ENCODE measurements at places on chromosomes 7 and 10.
A peak's percentile ranks its signal among the peaks of the same experiment; 100 is the strongest.

- peak; percentile 92 for DNase-seq
These were observed 175.2 kb upstream of the TNRC18 start for GRCh38 chr7:5598769-5599371.

- DNase-seq: no peak
These were observed 276.1 kb upstream of the NEBL start for GRCh38 chr10:21172930-21173801.

DNA sequence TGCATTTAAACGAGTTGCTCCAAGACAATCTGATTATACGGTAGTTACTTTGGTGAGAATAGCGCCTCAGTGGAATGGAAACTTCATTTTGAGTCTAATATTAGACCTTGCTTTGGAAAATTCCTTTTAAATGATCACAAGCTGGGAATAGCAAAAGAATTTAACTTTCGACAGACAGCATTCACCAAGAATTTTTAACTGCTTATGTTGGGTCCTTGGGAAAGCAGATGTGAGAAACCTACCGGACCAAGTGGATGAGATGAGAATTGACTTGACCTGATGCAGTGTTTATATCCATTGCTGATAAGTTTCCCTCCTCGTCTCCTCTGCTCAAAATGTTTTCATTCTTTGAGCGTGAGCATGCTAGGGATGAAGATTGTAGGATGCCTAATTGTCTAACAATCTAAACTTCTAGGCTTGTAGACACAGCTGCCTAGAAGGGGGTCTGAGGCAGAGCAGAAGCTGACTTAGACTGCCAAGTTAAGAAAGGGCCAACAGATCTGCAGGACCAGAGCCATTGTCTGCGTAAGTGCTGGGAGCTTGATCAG, 126.9 kb downstream of the CNNM2 start:
- no peak for DNase-seq

DNA sequence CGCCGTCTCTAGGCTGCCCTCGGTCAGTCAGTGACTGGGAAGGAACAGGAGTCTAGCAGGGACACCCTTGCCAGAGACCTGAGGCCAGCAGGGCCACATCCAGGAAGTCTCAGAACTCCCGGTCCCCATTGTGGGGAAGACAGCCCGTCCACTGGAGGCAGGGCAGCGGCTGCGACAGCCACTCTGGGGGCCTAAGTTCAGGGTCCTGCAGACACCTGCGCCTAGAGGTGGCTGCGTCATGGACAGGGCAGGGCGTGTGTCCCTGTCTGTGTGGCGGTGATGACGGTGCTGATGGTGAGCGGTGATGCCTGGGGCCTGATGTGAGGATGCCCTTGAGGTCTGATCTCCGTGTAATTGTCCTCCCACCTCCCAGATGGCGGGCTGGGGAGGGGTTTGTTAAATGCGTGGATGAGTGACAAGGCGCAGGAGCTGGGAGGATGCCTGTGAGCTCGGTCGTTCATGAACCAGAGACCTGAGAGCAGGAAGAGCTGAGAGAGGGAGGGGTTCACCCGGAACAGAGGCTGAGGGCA, 537.9 kb upstream of the FOXK1 start:
- DNase-seq: no peak

DNA sequence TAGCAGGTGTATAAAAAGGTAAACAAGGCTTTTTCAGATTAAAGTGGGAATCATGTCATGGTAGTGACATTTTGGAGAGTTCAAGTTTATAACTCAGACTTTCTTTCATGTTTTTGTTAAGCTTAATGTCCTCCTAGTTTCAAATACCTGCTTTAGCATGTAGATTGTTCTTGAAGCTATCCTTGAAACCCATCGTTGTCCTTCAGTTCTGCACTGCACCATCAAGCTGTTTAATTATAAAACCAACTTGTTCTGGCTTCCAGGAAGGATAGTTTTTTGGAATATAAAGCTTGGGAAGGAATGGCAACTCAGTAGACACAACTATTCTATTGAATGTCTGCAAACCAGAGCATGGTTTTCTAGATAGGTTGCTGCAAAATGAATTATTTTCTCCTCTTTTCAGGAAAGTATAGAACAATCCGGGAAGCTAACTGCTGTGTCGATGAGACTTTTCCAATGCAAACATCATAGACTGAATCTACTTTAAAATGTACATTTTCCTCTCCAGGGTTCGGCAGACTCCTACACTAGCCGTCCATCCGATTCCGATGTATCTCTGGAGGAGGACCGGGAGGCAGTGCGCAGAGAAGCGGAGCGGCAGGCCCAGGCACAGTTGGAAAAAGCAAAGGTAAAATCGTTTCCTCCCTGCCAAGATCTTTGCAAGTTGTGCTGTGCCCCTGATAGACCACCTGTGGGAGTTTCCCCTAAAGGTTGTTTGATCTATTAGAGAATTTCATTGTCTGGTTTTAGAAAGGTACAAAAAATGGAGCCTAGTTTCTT, 249.8 kb downstream of the NSUN6 start:
- DNase-seq: no peak

DNA sequence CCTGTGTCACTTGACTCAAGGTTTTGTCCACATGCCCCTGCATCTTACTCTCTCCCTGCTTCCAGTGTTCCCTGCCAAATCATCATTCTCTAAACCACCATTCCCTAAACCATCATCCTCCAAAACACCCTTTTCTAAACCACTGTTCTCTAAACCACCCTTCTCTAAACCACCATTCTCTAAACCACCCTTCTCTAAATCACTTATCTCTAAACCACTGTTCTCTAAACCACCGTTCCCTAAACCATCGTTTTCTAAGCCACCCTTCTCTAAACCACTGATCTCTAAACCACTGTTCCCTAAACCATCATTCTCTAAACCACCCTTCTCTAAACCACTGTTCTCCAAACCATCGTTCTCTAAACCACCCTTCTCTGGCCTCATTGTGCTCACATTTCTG, 142.1 kb downstream of the CXCL12 start:
- no peak for DNase-seq

DNA sequence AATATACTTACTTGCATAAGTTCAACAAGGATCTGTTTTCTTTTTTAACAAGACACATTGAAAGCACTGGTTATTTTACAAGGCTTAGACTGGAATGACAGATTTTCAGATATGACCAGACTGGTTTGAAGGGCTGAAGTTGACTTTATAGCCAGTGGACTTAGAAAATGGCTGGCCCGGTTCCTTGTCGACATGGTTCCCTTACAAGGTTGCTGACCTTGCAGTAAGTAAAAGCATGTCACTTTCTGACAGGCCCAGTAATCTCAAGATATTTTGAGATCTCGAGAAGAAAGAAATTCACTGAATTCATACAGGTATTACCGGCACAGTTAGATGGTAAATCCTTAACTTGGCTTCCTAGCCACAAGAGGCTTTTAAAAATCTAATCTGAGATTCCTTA, 136.5 kb downstream of the COBL start:
- no peak for DNase-seq

DNA sequence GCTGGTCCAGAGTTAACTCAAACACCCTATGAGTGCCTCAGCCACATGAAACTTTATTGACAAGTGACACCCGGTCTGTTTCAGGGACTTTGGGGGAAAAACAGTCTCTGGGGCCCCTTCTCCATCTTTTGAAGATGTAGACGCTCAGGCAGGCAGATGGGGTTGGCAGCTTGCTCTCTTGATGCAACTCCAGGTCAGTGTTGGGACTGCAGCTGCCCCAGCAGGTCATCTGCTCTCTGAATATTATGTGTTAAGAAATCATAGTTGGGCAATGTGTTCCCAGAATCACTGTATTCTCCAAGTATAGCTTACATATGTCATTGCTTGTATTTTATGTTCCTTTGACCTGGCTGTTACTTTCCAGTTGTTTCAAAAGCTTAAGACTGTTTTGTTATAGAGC, 544.9 kb upstream of the MGMT start:
- DNase-seq: no peak

- DNase-seq: no peak
These were observed 83.4 kb downstream of the PALS2 start for GRCh38 chr7:24656608-24657007.

DNA sequence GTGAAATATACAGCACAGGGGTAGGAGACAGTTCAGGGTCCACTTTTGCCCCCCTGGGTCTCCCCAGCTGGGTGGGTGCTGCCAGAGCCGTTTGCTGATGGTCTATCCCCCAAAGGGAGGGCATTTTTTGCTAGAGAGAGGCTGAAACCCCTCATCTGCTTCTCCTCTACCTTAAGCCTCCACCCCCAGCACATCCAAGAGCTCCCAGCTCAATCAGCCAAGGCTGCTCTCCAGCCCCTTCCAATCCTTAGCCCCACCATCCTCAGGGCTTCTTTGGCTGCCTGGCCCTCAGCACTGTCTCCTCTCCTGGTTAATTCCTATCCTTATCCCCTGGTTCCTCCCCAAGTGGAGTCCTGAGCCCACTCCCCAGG, 153.1 kb downstream of the AOAH start:
- no peak for DNase-seq

DNA sequence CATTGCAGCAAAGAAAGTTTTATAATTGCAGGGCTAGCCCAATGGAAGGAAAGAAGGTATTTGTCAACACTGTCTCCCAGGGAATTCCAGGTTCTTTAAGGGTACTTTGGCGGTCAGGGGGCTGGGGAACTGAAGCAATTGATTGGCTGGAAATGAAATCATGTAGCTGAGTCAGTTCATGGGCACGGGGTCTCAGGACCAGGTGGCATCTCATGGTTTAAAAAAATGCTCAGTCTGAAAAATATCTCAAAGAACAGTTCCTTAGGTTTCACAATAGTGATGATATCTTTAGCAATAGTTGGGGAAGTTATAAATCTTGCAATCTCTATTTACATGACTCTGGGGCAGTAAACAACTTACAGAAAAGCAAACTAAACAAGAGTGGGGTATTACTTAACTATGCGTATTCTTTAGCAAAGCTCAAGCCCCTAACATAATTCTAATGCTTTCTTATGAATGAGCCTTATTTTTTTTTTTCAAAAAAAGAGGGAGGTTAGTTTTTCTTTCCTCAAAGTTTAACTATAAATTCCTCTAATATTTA, 376.9 kb upstream of the NRG3 start:
- DNase-seq: no peak

- DNase-seq: no peak
These were observed 76.2 kb downstream of the WDR11 start for GRCh38 chr10:120927352-120927751.

DNA sequence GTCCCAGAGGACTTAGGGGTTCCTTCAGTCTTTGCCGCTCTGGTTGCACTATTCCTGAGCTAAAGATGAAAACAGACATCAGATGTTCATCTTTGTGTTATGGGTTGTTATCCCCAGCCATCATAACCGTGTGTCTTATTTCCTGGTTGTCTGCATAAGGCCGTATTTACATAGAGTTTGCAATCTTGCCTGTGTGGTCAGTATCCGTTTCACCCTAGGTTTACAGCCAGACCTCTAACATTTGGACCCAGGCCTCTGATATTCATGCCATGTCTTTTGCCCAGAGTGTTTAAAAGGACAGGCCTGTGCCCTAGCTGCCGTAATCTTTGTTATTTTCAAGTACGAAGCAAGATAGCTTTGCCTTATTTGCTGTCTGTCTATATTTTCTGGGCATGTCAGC, 26.6 kb downstream of the LRRC4 start:
- DNase-seq: no peak

- DNase-seq: no peak
These were observed 76.0 kb downstream of the ITGB1 start for GRCh38 chr10:32882076-32882475.

- DNase-seq: peak; percentile 33
These were observed 1.3 kb upstream of the RET start for GRCh38 chr10:43075612-43076003.

DNA sequence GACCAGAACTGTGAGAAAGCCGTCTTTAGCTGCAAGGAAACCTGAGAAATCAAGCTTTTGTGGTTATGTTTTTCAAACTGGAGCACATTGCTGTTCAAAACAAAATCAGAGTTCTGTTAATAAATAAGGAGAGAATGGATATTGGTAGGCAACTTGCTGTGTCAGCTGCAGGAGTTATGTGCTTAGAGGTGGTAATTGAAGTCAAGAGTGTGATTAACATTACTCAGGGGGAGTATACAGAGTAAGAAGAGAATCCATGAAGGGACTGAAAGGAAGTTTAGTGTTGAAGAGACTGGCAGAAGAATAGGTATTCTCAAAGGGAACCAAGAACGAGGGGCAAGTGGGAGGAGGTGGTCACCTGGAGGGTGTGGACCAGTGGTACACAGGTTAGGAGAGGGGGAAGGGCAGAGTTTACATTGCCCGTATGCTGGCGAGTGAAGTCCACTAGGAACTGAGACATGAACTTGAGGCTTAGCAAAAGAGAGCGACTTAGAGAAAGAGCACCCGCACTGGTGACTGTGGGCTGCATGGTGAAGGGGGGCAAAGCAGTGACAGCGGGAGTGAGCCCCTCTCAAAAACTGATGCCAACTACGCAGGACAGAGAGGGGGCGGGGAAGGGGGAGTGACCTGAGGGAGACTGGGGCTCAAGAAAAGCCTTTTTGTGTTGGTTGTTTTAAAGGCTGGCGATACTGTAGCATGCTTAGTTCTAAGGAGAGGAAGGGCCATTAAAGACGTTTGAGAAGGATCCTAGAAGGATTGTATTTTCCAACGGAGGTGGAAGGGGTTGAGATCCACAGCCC, 80.0 kb downstream of the SDK1 start:
- no peak for DNase-seq

DNA sequence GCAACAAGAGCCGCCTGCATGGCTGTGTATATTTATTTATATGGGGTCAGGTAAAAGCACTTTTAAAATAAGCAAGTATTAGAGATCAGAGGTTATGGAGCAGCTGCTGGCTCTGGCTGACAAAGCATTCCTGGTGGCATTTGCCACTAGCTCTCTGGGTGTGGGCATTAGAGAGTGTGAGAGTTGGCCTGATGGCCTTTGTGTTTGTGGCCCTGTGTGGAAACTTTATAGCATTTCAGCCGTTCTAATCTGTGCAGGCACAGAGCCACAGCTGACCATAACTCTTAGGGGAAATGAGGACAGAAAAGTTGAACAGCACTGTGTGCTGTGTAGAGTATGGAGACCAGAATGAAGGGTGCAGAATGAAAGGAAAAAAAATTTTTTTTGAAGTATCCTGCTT, 118.9 kb downstream of the AUTS2 start:
- no peak for DNase-seq

DNA sequence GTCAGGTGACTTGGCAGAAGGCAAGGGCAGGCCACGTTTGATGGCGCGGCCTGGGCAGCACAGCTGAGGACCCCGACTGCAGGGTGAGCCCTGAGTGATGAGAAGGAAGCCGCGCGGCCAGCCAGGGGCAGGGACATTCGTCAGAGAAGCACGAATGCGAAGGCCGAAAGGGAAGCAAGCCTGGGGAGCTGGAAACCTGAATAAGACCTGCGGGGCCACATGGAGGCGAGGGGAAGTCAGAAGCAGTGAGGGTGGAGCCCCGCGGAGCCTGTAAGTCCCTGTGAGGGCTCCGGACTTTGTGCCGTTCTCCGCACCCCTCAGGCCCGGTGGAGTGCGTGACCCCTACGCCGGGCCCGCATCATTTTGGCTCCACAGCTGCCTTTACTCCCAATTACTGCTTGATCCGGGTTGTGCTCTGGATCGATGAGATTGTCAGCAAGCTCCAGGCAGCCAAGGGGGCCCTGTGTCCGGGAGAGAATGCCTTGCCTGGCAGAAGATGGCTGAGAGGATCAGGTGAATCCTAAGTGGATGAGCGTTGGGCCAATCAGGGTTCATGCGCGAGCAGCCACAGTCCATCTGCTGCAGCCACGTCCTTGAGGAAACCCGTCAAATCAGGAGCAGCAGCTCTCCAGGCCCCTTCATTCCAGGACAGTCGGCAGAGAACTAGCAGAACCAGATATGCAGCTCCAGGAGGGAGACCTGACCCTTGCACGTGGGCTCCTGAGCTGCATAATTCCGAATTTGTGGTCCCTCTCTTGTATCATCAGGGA, 293.3 kb upstream of the SHH start:
- no peak for DNase-seq

Data from SW480 (cell line).